ENCODE measurements at places on chromosomes 7 and 10.

GRCh38 chr7:121540138-121540537, 144.0 kb upstream of the FAM3C start:
- DNase-seq: no peak

- no peak for DNase-seq
These were observed 130.9 kb downstream of the GNAT3 start for GRCh38 chr7:80380957-80381356.

DNA sequence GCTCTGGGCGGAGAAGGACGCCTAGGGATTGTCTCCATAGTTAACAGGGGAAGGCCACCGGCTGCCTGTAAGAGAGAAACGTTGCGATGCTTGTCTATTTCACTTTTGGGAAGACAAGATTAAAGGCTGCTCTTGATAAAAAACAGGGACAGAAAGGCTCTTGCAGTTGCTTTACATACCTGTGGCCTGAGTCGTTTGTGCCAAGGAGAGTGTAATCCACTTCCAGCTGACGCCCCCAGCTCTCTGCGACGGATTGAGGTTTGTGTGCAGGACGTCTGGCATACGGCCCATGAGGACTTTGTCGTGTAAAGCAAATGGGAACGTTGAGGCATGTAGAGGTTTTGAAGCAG, 1.1 kb downstream of the MAP3K8 start:
- no peak for DNase-seq

- DNase-seq: no peak
These were observed 450.2 kb upstream of the GALNT17 start for GRCh38 chr7:70681469-70682350.

DNA sequence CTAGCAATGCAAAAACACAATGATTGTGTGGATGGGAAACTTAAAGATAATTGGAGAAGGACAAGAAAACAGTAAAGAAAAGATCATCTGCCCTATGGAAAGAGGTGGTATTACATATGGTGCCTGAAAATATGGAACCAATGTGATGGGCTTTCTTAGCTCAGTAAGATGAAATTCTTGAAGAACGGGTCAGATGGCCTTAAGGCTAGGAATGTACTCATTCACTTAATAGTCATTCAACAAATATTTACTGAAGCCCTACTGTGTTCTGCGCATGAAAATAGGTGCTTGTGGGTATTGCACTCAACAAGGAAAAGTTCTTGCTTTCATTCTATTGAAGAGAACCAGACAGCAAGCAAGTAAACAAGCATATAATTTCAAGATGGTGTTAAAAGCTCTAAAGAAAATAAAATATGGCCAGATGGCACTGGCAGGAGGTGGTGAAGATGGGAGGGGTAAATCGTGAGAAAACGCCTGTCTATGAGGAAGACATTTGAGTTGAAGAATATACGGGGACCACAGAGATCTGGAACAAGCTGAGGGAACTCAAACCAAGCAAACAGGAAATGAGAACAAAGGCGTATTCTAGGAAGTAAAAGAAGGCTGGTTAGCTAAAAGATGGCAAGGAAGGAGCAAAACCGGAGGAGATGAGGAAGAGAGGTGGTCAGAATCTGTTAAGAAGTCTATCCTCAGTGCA, 179.7 kb downstream of the ANK3 start:
- no peak for DNase-seq
